ENCODE measurements at places on chromosomes 4 and X.

DNA sequence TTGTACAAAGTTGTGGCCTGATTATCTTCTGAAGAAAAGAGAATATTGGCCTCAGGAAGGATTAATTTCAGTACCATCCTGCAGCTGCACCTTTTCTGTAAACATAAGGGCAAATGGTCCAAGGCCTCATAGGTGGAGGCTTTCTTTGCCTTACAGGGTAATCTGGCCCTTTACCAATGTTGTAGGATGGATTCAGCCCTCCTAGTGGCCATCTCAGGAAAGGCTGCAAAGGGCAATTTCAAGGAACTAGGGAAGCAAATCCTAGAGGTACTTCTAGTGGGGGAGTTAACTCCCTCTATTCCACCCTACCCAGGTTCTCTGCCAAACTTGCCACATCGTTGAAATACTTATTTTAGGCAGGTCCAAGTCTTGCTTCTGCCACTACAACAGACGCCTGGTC lies 57.6 kb downstream of the UGT2B11 start:
- H3K4me3 ChIP-seq = no peak overlapping the region
- no peaks in the 10 kb centered on the region for H3K27me3 ChIP-seq
- H3K36me3 ChIP-seq = no peaks in the 10 kb centered on the region
- H3K27ac ChIP-seq = no peak overlapping the region
- no peaks in the 10 kb centered on the region for H3K4me1 ChIP-seq
- DNase-seq = no peak

GRCh38 chrX:119942831-119943184 lies 743 bp downstream of the NKAP start:
- no peaks in the 10 kb centered on the region for H3K27me3 ChIP-seq
- peak overlapping the region; percentile 80 for H3K4me3 ChIP-seq
- H3K4me1 ChIP-seq = peaks cover 3% of the 10 kb centered on the region

- H3K27ac ChIP-seq = no peak overlapping the region
- no peaks in the 10 kb centered on the region for H3K36me3 ChIP-seq
- no peak for DNase-seq
- no peaks in the 10 kb centered on the region for H3K27me3 ChIP-seq
- H3K4me3 ChIP-seq = no peak overlapping the region
Measured at GRCh38 chr4:131159261-131159660, 1989.8 kb upstream of the PCDH10 start.

DNA sequence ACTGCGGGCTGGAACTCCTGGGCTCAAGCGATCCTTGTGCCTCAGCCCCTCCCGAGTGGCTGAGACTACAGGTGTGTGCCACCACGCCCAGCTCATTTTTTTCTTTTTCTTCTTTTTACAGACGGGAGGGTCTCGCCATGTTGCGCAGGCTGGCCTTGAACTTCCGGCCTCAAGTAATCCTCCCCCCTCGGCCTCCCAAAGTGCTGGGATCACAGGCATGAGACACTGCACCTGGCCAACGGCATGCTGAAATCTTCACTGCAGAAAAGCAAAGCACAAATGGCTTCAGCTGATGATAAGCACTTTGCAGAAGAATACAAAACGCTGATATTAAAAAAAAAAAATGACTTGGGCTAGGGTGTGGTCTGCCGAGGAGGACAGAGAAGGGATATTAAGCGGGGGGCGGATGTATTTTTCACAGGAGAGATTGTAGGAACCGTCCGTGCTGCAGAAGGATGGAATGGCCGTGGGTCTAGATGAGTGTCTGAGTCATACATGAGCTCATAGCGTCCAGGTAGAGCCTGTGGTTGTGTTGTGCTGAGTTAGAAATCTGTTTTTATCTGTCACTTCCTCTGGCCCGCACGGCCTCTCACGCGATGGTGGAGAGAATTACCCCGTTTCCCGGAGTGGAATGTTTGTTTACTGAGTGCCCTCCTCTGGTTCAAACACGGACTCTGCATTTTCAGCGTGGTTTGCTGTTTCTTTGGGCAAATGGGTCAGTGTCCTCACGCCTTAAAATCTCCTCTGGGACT lies 8.5 kb upstream of the AKAP17A start:
- H3K27me3 ChIP-seq = no peaks in the 10 kb centered on the region
- peaks cover 4% of the 10 kb centered on the region for H3K4me1 ChIP-seq
- no peaks in the 10 kb centered on the region for H3K36me3 ChIP-seq
- H3K4me3 ChIP-seq = no peak overlapping the region
- H3K27ac ChIP-seq = no peak overlapping the region

- H3K27me3 ChIP-seq = peaks cover 3% of the 10 kb centered on the region
- no peak for DNase-seq
- no peaks in the 10 kb centered on the region for H3K36me3 ChIP-seq
- no peak overlapping the region for H3K27ac ChIP-seq
- no peak overlapping the region for H3K4me3 ChIP-seq
Measured at GRCh38 chrX:71908387-71908786, 2.3 kb upstream of the NHSL2 start.

DNA sequence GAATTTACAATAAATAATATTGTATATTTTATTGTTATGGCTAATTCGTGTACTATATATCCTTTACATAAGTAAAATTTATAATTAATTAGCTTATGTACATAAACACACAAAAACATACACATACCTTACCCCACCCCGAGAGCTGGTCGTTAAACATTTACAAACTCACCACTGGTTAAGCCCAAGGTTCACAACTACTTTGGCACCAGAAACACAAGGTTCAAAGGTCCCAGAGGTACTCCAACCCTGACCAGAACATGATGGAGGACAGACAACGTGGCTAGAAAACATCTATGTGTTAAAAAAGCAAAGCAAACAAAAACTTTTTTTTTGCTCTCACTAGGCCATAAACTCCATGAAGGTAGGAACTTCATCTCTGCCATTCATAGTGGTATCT lies 37.7 kb downstream of the SLC25A5 start:
- no peaks in the 10 kb centered on the region for H3K27me3 ChIP-seq
- H3K4me3 ChIP-seq = no peak overlapping the region
- no peak overlapping the region for H3K27ac ChIP-seq
- no peak for DNase-seq
- H3K4me1 ChIP-seq = peaks cover 8% of the 10 kb centered on the region

Data from esophagus squamous epithelium (tissue), 5 donors.